Glutamatergic neuron (in vitro differentiated cells): ENCODE measurements at places on chromosomes 11 and 22. TPM values are rescaled to one million over a fixed set of nuclear protein-coding genes. Genes with fewer than 3 reads are reported as not detected.

Gene APOBEC3B
- not detected for total RNA-seq

Gene P2RY2
- total RNA-seq = 0.69 TPM

- no peak for DNase-seq
Measured at GRCh38 chr11:128614026-128614425, 26.7 kb upstream of the ETS1 start.

Gene PGM2L1
- 97.2 TPM for total RNA-seq

GRCh38 chr22:42947211-42947990, 67.5 kb downstream of the PACSIN2 start:
- no peak for DNase-seq
